ENCODE measurements at places on chromosomes 16 and 17.

DNA sequence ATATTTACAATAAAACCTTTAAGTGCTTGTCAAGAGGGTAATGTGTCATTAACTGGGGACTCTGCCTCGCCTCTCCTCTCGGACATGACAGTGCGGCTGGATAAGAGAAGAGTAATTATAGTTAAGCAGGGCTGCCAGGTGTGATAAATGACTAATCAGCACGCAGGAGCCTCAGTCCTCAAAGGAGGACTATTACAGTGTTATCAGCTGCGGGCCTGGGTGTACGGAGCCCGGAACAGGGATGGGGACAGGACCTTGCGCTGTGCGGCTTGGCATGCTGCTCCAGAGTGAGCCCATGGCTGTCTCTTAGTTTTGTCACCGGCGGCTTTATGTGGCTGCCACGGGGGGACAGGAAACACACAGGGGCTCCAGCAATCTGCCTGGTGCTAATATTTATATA lies 607.2 kb downstream of the MAF start:
- DNase-seq = no peak

DNA sequence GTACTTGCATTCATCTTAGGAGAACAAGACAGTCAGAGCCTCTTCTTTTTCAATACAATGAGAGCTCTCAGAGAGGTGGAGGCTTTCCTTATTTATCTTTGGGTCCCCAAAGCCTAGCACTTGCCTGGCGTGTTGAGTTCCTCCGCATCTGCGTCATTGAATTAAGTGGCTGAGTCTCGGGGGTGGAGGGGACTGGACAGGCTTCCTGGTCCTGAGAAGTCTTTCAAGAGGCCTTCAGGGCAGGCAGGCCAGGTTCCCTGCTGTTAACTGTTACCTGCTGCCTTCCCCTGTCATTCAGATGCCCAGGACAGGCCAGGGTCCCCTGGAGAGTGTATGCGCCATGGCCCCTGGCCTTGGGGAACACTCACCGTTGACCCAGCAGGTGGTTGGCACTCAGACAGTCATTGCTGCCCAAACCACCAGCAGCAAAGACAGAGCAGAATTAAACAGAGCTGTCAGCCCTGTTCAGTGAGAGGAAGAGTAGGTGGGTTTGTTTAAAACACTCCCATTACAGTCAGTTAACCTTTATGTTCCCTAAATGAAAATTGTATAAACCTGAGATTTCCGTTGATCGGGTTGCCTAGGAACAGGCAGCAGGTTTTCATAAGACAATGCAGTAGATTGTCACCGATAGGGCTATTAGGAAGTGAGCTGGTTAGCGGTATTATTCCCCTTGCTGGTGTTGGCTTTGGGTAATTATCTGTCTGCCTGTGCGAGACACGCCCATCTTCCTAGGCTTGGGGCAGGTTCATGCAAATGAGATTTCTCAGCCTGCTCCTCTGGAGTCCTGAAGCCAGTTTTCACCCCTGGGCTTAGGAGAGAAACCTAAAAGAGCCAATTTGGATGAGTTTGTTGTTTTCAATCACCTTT lies 132.7 kb downstream of the CCDC182 start:
- no peak for DNase-seq

DNA sequence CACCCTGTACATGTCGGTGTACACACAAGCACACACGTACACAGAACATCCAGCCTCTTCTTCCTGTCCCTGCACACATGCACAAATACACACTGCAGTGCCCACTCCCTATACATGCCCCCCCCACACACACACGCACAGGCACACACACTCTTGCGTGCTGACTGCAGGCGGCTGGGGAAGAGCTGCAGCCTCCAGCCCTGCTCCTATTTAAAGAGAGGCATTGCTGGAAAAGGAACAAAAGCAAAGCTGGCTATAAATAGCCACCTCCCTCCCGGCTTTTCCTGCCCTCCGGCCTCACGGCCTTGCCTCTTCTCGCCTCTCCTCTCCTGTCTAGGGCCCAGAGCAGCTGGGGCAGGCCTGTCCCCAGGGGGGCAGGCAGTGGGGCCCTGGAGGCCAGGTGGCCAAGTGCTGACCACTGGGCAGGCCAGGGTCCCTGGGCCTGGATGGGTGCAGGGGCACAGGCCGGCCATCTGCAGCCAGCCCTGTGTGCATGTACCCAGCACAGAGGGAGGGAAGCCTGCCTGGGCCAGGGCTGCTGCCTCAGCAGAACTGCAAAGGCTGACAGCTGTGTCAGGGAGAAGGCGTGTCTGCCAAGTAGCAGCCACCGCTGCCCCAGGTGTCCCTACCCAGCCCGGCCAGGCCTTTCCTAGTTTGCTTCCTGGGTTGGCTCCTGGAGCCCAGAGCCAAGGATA lies 25.4 kb downstream of the RTN4RL1 start:
- DNase-seq = peak; percentile 53

DNA sequence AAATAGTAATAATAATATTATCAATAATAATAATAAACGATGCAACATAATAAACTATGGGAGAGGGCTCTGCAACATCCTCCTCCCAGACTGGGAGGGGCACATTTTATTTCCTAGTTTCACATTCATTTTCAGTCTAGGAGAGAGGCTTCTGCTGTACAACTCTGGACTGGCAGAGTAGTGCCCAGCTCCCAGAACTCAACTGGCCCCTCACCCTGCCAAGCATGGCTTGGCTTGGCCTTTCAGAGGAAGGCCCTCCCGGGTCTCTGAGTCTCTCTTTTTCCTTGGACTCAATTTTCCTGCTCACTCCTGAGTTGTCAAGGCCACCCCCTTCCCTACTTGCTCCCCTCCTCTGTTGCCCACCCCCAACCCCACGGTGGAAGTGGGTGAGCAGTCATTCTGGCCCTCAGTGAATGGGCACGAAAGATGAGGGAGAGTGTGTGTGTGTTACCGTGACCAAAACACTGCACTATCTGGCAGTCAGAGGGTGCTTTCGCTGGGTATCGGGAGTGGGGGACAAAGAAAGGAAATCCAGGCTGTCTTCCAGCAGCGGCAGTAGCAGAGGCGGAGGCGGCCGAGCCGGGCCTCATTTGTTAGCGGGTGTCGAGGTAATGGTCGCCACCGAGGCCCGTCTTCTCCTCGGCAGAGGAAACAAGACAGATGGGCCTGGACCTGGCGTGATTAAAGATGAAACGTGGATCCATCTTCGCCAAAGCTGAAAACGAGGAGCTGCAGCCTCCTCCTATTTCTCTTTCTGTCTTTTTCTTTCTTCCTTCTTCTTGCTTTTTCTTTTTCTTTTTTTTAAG lies 2.3 kb downstream of the HOXB4 start:
- no peak for DNase-seq

DNA sequence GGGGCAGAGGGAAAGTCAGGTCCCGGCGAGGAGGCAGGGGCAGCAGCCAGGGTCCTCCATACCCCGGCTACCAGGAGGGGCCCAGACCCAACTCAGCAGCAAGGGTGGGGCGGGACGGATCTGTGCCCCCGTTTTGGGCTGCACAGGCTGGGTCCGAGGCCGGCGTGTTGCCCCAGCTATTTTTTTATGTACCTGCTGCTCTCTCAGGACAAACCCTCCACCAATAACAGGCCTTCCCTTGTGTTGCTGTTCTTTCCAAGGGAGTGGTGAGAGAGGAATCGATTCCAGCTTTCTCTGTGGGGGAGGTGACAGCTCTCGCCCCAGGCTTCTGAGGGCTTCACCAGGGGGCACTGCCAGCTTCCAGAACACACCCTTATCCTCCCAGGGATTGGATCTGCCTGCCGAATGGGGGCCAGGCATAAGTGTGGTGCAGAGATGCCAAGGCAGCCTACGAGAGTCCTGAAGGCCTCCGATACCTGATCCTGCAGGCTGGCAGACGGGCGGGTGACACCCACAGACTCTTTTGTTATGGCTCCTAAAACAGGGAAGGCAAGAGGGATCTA lies 22.3 kb downstream of the RTN4RL1 start:
- no peak for DNase-seq

DNA sequence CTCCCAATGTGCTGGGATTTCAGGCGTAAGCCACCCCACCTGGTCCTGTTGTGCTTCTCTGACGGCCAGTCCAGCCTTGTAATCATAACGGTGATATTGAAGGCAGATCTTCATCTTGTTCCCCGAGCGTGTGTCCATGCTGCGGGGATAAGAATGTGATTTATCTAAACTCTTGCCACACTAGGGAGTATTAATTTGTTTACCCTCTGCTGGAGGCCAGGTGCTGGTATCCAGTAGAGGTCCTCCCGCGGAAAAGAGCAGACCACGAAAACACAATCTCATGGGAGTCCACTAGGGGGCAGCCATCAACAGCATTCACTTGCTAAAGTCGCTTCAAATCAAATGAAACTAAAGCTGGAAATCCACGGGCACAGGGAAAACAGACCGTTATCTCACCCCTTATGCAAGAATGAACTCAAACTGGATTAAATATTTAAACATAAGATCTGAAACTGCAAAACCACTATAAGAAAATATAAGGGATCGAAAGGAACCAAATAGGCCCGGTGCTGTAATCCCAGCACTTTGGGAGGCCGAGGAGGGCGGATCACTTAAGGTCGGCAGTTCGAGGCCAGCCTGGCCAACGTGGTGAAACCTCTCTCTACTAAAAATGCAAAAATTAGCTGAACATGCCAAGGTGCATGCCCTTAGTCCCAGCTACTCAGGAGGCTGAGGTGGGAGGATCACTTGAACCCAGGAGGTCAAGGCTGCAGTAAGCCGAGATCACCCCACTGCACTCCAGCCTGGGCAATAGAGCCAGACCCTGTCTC lies 22.3 kb upstream of the RBBP6 start:
- peak; percentile 76 for DNase-seq

- no peak for DNase-seq
Measured at GRCh38 chr17:71413935-71414334, 706.9 kb upstream of the SOX9 start.

DNA sequence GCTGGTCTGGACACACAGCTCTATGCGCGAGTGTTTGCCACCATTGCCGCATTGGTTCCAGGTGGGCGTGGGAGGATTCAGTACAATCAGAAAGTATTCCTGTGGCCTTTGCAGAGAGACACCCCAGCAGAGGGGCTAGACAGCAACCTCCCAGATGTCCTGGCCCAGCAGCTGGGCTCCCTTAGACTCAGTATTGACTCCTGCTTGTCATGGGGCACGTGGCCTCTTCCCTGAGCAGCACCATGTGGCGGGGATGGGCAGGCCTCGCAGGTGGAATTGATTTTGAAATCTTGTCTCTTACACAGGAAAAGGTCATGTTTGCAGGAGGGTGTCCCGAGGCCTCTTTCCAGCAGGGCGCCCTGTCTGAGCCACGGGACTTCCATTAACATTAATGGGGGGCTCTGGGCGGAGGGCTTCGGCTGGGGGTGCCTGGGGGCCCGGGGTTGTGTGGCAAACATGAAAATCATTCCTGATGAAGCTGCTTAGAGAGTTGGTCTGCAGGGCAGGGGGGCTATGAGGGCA lies 96.4 kb downstream of the C16orf78 start:
- no peak for DNase-seq

All from fibroblast of skin of back (primary cell).